Spinal cord (tissue), 10 donors: ENCODE measurements at places on chromosomes 7 and 10. TPM values are rescaled to one million over a fixed set of nuclear protein-coding genes. Genes with fewer than 3 reads are reported as not detected.

The UBE2H gene
- 71.0 TPM for total RNA-seq

The PRKG1 gene
- total RNA-seq: 38.1 TPM

The RASSF4 gene
- total RNA-seq: 32.5 TPM

- DNase-seq: peak; percentile 50
Measured at GRCh38 chr10:51653025-51653424, 46.4 kb downstream of the CSTF2T start.

DNA sequence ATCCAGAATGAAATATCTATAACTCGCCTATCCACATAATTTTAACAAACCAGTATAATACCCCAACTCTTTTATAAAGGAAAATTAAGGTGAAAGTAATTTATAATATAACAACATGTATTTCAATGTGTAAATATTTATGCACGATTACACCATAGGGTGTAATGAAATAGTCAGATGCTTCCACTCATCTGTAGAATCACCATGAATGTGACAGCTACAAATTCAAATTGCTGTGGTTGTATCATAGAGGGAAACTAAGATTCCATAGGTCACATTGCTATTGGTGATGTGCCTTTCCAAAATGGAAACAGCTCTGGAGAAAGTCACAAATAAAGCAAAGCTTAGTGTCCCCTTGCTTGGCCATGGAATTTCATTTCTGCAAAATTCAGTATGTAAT is 95.7 kb downstream of the CPED1 start:
- no peak for DNase-seq

DNA sequence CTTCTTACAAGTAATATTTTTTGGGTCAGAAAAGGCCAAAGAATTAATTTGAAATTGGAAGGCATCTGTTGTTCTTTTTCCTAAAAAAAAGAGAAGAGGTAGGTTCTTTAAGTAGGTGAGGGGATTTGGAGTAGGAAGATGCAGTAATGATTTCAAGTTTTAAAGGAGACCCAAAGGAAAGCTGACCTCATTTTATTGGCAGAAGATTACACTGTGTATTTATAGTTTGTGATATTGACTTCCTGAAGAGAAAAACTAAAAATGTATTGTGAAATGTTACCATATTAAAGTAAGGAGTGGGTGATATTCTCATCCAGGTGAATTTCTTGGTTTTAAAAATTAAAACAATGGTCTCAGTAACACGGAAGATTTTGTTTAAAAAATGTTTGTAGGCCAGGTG is 56.6 kb upstream of the CELF2 start:
- no peak for DNase-seq

The ZNF248 gene
- total RNA-seq: 28.9 TPM

DNA sequence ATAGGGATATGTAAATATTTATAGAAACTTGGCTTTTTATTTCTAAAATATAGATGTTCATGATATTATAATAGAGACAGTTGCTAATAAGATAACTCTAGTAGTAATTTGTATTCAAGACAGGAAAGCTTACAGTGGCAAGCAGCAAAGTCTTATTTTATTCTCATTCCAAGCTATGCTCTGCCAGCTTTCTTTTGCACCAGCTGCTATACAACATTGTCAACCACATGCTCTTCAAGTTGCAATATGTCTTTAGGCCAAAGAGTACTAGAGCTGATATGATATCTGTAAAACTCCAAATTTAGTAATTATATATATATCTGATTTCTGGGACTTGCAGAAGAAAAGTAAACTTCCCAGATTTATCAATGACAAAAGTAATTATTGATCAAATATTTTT is 350.1 kb downstream of the HGF start:
- no peak for DNase-seq

DNA sequence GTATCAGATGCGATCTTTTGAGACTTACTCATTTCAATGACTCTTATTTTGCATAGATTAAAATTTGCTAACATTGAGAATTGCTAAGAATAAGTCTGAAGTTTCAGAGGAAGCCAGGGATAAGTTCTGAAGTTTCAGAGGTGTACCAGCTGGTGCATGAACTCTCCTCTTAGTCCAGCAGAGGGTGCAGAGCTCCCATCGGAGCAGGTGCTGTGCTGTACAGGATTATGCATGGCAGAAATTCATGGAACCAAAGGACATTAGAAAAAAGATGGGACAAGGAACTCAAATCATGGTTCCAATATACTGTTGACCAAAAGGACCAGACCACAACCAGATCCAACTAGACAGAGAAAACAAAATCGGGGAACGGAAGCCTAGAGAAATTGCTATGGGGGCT is 41.9 kb downstream of the MGAM2 start:
- no peak for DNase-seq

The AGMO gene
- 2.9 TPM for total RNA-seq

The OR2F1 gene
- not detected for total RNA-seq

DNA sequence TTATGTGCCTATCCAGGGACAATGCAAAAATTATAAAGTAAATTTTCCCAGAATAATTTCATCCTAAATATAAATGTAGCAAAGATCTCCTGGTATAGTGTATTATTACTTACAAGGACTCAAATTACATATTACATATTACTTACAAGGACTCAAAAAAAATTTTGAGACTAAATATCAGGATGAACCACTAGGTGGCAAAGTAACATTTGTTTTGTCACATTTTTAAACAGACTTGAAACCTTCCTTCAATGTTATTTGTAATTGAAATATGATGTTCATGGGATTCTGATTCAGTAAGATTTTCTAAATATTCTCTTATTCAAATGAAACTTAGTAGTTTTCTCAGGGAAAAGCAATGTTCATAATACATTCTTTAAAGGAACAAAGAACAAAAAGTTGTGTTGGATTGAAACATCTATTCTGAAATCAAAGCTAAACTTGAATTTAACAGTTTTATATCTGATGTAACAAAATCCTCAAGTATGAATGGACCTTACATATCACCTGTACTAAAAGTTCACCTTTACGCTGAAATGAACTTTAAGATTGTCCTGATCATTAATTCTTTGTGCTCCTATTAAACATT is 74.3 kb upstream of the GNAI1 start:
- peak; percentile 43 for DNase-seq

DNA sequence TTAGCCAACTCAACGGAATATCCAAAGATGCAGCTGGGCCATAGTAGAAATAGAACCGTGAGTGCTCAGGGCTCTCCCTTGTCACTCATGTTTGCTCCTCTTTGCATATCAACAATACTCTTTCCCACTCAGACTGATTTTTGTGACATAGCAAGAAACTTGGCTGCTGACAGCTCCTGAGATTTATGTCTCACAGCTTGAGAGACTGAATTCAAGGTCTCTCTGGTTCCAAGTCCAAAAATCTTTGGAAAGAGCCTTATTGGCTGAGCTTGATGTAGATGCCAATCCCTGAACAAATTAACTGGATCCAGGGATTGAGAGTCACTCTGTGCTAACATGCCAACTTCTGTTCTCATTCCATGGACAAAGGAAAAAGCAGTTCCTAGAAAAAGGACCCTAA is 30.4 kb downstream of the LSM5 start:
- no peak for DNase-seq

The ZCCHC24 gene
- total RNA-seq: 22.9 TPM

- no peak for DNase-seq
Measured at GRCh38 chr7:130479716-130480400, 12.0 kb upstream of the MEST start.

DNA sequence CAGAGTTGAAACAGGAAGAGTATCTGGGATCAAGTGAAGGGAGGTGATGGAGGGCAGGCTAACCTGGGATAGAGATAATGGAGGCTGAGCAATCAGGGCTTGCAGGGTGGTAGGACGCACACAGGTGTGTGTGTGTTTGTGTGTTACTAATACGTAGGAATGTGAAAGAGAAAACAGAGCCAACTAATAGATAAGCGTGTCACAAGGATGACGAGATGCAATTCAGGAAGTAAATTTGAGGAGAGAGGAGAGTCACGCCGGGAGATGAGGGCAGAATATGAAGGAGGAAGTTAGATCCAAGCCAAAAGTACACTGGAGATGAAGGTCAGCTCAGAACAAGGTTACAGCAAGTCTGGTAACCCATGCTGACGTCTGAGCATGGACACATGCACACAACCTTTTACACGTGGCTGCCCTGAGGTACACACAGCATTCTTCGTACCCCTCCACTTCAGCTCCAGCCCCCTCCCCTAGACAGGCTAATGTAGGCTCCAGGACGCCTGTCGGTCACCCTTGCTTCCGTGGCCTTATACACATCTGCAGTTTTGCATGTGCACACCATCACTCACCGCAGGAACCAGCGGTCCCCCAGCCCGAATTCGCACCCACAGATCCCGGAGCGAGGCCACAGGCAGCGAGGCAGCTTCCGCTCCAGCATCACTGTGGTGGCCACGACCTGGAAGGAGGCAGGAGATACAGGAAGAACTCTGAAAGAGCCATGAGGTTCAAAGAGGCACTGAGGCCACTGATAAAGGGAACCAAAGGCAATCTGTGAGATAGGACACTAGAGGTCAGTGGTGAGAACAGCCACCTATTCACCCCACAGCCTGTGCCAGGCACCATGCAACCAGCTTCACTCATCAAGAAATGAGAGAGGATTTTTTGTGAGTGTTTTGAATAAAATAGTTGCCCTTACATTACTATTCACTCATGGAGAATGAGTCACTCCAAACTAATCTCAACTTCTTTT is 23.7 kb upstream of the TRPV6 start:
- DNase-seq: no peak

The LHFPL3 gene
- total RNA-seq: 75.7 TPM

The HOXA9 gene
- total RNA-seq: 1.5 TPM

The STAG3 gene
- total RNA-seq: 2.3 TPM

The PTF1A gene
- not detected for total RNA-seq

DNA sequence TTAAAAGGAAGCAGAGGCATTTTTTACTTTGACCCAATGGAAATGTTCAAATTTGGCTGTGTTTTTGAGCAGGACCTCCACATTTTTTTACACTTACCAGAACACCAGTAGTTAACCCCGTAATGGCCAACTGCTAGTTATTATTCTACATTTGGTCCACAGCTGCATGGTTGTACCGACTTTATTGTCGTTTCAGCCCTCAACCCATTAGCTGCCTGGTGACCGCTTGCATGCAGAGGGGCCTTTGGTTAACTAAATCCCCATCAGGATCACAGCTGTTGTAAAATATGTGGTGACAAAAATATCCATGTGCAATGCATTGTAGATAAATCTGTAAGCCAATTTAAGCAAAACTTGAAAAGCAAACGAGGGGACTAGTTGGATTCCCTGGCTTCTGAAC is 342.2 kb upstream of the MEOX2 start:
- no peak for DNase-seq

The SPDYE2 gene
- not detected for total RNA-seq

The DDC gene
- total RNA-seq: 2.5 TPM

GRCh38 chr10:18079665-18080295 is 60.4 kb upstream of the CACNB2 start:
- no peak for DNase-seq

The KCNIP2 gene
- total RNA-seq: 11.0 TPM

DNA sequence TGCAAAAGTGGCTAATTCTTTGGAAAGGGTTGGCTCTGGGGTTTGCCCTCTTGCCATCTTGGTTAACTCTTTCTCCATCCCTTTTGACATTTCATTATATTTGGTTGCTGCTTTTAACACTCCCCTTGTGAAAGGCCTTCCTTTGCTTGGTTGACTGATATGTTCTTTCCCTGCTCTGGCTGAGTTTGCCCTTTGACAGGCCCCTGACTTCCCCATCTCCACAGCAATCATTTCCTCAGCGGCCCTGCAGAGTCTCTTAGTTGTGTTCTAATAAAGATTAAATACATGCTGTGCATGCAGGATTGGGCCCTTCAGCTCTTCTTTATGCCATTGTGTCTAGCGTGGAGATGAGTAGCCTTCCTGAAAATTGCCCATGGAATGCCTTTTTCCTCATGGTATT is 84.5 kb upstream of the CSTF2T start:
- no peak for DNase-seq

The SLC13A1 gene
- not detected for total RNA-seq

The HTRA1 gene
- total RNA-seq: 166 TPM

The BLNK gene
- 4.8 TPM for total RNA-seq

- DNase-seq: no peak
Measured at GRCh38 chr10:108052981-108053380, 888.5 kb upstream of the SORCS1 start.

- DNase-seq: no peak
Measured at GRCh38 chr10:112655722-112656121, 208.7 kb downstream of the VTI1A start.

DNA sequence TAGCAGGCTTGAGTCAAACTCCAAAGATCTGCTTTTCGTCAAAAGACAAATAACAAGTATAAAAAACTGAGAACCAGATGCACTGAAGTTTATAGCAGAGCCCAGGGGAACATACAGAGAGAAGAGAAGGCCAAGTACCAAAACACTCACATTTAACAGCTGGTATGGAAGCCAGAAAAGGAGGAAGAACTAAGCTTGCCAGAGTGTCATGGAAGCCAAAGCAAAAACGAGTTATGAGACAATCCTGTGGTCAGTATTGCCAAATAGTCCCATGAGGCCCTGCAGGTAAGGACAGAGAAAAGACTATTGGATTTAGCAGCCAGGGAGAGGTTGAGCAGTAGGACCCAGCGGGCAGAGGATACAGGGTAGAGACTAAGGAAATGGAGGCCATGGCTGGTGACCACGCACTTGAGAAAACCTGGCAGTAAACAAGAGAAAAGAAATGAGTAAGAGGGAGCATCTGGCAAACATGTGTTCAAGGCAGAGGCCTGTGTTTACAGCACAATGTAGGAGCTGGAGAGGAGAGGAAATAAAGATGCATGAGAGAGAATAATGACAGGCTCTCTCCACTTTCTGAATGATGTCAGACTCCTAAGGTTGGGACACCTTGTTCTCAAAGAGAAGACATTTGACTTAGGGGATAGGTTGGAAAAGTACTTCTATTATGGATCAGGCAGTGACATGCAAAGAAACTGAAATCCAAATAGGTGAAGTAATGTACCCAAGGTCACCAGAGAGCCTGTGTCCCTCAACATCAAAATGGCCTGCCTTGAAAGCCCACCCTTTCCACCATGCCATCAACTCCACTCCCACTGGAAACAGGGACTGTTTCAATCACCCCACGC is 9.1 kb downstream of the CREB3L2 start:
- no peak for DNase-seq

GRCh38 chr7:22318376-22318775 is 38.6 kb downstream of the RAPGEF5 start:
- no peak for DNase-seq

DNA sequence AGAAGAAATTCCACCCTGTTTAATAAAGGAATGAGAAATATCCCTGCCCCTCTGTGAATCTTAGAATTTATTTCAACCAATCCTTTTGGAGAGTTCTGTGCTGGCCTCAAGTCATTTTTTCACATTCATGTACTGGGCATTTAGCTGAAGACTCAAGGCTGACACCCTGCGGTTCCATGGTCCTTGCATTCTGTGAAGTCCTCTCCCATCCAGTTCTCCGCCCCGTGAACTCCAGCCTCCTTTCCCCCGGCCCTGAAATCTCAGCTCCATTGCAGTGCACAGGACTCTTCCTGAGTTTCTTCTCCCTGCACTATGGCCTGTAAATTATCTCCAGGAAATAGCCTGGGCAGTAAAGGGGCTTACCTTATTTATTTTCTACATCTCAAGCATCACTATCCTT is 183.0 kb upstream of the KCND2 start:
- no peak for DNase-seq

The MRC1 gene
- total RNA-seq: 13.0 TPM
